ENCODE measurements at places on chromosomes 3 and 15.
A peak's percentile ranks its signal among the peaks of the same experiment; 100 is the strongest.

- DNase-seq, result no peak
Observed at GRCh38 chr3:18098960-18099587, 326.1 kb downstream of the SATB1 start.

- no peak for DNase-seq
Observed at GRCh38 chr3:54905261-54905888, 22.5 kb downstream of the LRTM1 start.

- no peak for DNase-seq
Observed at GRCh38 chr3:124882816-124883747, 4.1 kb downstream of the ITGB5 start.

DNA sequence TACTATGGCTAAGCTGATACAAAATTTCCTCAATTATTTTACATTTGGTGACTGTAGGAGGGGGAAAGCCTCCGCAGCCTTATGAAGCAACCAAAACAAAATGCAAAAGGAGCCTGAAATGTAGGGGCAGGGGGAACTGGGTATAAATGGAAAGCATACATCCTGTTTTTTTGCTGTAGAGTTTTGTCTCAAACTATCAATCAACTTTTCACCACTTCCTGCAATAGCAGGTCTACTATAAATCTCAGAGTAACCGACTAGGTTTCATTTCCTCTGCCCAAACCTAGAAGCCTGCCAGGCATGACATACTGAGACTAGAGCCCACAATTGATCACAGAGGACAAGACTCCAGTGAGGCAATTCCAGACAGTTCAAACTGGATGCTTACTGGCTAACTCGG lies 91.3 kb downstream of the SHQ1 start:
- no peak for DNase-seq

DNA sequence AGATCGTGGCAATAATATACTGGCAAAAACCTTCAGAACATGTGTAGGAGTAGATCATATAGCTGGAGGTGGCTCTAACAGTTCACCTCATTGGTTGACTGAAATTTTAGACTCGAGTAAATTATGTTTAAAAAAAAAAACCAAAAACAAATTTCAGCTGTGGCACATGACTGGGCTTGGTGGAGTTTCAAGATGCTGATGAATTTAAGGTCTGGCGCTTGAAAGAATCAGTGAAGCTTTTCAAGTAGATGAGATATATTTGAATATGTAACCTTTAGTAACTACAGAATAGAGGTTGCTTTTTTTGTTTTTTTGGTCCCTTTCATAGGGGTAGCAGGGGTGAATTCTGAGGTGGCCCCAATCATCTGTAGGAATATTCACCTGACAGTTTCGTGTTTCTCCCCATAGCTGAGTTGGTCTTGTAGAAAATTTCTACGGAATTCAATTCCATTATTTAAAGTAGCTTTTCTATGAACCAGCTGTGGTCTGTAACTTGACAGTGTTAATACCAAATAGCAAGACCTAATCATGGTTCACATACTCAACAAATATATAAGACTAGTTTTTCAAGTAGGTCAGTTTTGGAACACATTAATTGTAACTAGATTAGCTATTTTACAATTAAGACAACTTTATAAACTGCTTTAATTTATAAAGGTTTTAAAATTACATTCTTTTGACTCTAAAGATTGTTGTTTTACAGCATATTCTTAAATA lies 65.6 kb downstream of the MAP4 start:
- no peak for DNase-seq

- no peak for DNase-seq
Observed at GRCh38 chr3:111285184-111285538, 213.5 kb downstream of the NECTIN3 start.

GRCh38 chr3:126226374-126226773 lies 46.0 kb upstream of the ALDH1L1 start:
- DNase-seq, result no peak

DNA sequence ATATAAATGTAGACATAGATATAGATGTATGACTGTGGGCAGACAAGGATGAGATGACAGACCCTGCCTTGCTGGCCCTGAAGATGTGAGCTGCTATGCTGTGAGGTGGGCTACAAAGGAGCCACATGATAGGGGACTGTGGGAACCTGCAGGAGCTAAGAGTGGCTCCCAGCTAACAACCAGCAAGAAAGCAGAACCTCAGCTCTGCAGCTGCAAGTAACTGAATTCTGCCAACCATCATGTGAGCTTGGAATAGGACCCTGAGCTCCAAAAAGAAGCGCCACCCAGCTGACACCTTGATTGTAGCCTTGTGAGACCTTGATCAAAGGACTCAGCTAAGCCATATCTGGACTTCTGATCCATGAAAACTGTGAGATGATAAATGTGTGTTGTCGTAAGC lies 123.3 kb upstream of the GRM7 start:
- no peak for DNase-seq

DNA sequence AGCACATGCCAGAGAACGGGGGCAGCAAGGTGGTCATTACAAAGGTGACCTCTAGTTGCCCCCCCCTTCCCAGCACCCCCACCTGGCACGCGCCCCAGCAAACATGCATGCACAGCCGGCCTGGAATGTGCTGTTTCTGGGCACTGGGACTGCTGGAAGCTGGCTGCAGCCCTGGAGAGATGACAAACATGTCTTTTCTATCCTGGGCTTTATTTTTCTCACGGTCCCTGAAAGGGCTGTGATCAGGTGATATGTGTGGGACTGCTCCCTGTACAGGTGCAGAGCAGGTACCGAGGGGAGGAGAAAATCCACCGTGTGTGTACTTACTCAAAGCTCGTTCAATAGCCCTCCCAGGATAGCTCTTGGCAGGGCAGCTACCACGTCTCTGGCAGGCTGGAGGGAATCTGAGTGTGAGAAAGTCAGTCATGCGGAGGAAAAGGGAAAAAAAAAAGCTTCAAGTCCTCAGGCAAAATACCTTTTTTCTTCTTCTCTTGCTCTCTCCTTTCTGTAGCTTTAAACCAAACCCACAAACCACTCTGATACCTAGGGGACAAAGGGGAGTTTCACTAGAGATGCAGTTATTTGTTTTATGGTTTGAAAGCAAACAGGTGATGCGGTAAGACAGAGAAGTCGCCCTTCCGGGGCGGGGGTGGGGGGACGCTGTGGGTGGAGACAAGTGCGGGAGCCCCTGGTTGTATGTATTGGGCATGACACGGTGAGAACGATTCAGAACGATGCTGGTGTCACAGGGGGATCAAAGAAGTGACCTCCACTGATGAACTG lies 5.0 kb upstream of the HES1 start:
- DNase-seq, result peak; percentile 52

Measured in left hindlimb (tissue), 1 donor.